ENCODE measurements at places on chromosomes 1 and 21.

- peaks cover 34% of the 10 kb centered on the region for H3K36me3 ChIP-seq
- no peaks in the 10 kb centered on the region for H3K27me3 ChIP-seq
- no peak for DNase-seq
- H3K27ac ChIP-seq, result peak overlapping the region; percentile 92
- H3K4me3 ChIP-seq, result peak overlapping the region; percentile 72
Observed at GRCh38 chr1:228088586-228089498, 6.3 kb downstream of the ARF1 start.

GRCh38 chr1:113246929-113247328 lies 143.4 kb upstream of the MAGI3 start:
- no peaks in the 10 kb centered on the region for H3K4me1 ChIP-seq
- H3K4me3 ChIP-seq, result no peak overlapping the region
- no peak for DNase-seq
- H3K27me3 ChIP-seq, result peaks cover 2% of the 10 kb centered on the region
- H3K36me3 ChIP-seq, result no peaks in the 10 kb centered on the region

- H3K27me3 ChIP-seq, result no peaks in the 10 kb centered on the region
- no peak overlapping the region for H3K27ac ChIP-seq
- H3K4me1 ChIP-seq, result no peaks in the 10 kb centered on the region
- no peaks in the 10 kb centered on the region for H3K36me3 ChIP-seq
- no peak overlapping the region for H3K4me3 ChIP-seq
Observed at GRCh38 chr1:179169616-179170467, 59.6 kb downstream of the ABL2 start.

- no peaks in the 10 kb centered on the region for H3K4me1 ChIP-seq
- peaks cover 3% of the 10 kb centered on the region for H3K36me3 ChIP-seq
- no peak for DNase-seq
- H3K4me3 ChIP-seq, result no peak overlapping the region
- H3K27ac ChIP-seq, result no peak overlapping the region
- H3K27me3 ChIP-seq, result peaks cover 10% of the 10 kb centered on the region
Observed at GRCh38 chr21:44571844-44572782, 1.4 kb upstream of the KRTAP10-4 start.

- DNase-seq, result no peak
- H3K27ac ChIP-seq, result no peak overlapping the region
- H3K36me3 ChIP-seq, result no peaks in the 10 kb centered on the region
- no peak overlapping the region for H3K4me3 ChIP-seq
- H3K27me3 ChIP-seq, result peaks cover 17% of the 10 kb centered on the region
Observed at GRCh38 chr1:204728045-204728444, 42.5 kb upstream of the LRRN2 start.

DNA sequence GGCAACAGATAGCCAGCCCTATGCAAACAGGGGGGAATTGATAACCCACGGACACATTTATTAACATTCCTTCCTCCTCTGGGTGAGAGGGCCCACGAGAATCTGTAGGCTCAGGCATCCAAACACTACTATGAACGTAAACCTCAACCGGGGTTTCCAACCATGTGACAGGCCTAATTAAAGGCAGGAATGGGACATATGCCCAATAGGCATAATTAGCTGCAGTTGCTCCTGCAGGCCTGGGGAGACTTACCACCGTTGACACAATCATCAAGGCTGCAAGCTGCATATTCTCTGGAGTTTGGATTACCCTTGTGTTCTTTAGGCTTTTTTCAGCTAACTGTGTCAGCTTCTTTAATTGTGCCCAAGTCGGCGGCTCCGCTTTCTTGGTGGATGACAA lies 22.2 kb upstream of the GBP1 start:
- DNase-seq, result no peak
- peaks cover 21% of the 10 kb centered on the region for H3K4me1 ChIP-seq
- H3K4me3 ChIP-seq, result no peak overlapping the region
- no peaks in the 10 kb centered on the region for H3K36me3 ChIP-seq

DNA sequence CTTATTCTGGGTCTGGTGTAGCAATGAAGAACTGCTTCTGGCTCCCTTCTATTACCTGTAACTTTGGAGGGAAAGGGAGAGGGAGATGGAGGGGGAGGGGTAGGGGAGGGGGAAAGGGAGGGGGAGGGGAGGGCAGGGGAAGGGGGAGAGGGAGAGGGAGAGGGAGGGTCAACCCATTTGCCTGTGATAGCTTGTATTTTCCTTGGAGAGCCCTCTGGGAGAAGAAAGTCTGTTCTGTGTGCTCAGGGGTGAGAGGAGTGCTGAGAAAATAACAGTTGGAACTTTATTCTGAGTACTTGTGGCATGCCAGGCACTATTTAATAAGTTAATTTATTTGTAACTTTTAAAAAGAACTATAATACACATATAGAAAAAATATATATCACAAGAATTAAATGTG lies 70.7 kb upstream of the TSPAN2 start:
- peaks cover 4% of the 10 kb centered on the region for H3K4me1 ChIP-seq
- no peak for DNase-seq
- H3K36me3 ChIP-seq, result no peaks in the 10 kb centered on the region
- no peak overlapping the region for H3K4me3 ChIP-seq
- H3K27ac ChIP-seq, result no peak overlapping the region

- no peak overlapping the region for H3K4me3 ChIP-seq
- no peak for DNase-seq
- H3K27me3 ChIP-seq, result peaks cover 22% of the 10 kb centered on the region
- H3K4me1 ChIP-seq, result peaks cover 15% of the 10 kb centered on the region
- H3K36me3 ChIP-seq, result no peaks in the 10 kb centered on the region
Observed at GRCh38 chr1:36085686-36086526, 2.0 kb downstream of the TEKT2 start.

GRCh38 chr1:182304218-182304617 lies 87.4 kb downstream of the GLUL start:
- H3K4me3 ChIP-seq, result no peak overlapping the region
- no peak overlapping the region for H3K27ac ChIP-seq
- no peak for DNase-seq
- peaks cover 30% of the 10 kb centered on the region for H3K4me1 ChIP-seq
- H3K27me3 ChIP-seq, result no peaks in the 10 kb centered on the region

DNA sequence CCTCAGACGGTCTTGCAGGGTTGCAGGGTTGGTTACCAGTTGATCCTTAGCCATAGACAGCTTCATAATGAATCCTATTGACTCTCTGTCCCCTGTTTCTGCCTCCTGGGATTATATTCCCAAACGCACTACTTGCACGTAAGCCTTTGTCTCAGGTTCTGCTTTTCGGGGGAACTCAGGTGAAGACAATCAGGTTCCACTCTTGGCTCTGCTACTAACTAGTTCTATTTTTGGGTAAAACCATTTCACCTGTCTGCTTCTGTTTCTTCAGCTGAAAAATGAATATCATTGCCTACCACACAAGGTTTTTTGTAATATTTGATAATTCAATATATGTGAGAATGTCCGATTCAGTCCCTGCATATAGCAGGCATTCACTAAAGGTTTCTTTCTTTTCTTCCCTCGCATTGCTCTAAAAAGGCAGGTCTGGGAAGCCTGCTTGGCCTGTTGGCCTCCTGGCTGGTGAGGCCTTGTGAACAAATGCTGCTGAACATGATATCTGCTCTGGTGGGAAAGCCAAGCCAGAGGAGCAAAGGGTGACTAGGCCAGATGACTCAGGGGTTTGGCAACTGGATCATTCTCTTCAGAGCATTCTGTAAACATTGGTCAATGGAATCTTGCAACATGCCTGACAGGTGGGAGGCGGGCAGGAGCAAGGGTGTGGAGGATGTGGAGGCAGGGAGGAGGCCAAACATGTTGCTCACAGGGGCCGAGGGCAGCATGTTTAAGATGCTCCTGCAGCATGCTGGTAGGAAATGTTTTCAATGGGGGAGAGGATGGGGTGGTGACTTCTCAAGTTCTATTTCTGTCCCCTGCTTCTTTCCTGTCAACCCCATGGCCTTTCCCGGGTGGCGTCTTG lies 23.8 kb downstream of the IER5 start:
- DNase-seq, result no peak
- no peak overlapping the region for H3K4me3 ChIP-seq
- H3K36me3 ChIP-seq, result no peaks in the 10 kb centered on the region
- H3K4me1 ChIP-seq, result peaks cover 9% of the 10 kb centered on the region

- peaks cover 26% of the 10 kb centered on the region for H3K4me1 ChIP-seq
- H3K27ac ChIP-seq, result no peak overlapping the region
- H3K4me3 ChIP-seq, result peak overlapping the region; percentile 93
Observed at GRCh38 chr1:235648954-235649367, 623 bp downstream of the GNG4 start.

- peak within 1 kb of the TSS; percentile 94 for H3K4me3 ChIP-seq
- peaks cover 5% of the 10 kb centered on the region for H3K4me1 ChIP-seq
- H3K27me3 ChIP-seq, result no peaks in the 10 kb centered on the region
- H3K36me3 ChIP-seq, result peaks cover 4% of the 10 kb centered on the region
- peak within 1 kb of the TSS; percentile 95 for H3K27ac ChIP-seq
- peak; percentile 83 for DNase-seq
Observed at GRCh38 chr1:109687641-109688499, at the start of gene GSTM1. TSS of gene GSTM1 (plus strand) at chr1:109687817. CDS start at chr1:109687874, 57 bp downstream.

GRCh38 chr1:55078470-55078869 lies 39.1 kb downstream of the PCSK9 start:
- H3K4me1 ChIP-seq, result peaks cover 9% of the 10 kb centered on the region
- H3K4me3 ChIP-seq, result no peak overlapping the region
- DNase-seq, result no peak
- peaks cover 3% of the 10 kb centered on the region for H3K36me3 ChIP-seq
- H3K27ac ChIP-seq, result no peak overlapping the region

DNA sequence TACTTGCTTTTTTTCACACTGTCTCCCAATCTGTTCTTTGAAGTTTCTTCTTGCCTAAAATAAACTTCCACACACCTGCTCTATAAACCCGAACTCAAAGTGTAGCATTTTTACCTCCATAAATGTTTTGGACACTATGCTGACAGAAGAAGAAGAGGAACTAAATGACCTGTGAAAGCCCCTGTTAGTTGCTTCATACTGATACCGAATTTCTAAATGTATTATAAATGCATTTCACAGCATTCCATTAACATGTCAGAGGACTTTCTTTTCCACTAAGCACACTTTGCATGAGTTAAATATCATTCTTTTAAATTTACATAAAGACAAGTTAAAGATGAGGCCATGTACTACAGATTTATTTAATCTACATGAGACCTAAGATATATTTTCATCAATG lies 281.0 kb downstream of the SMYD3 start:
- no peaks in the 10 kb centered on the region for H3K4me1 ChIP-seq
- H3K4me3 ChIP-seq, result no peak overlapping the region
- H3K36me3 ChIP-seq, result no peaks in the 10 kb centered on the region

DNA sequence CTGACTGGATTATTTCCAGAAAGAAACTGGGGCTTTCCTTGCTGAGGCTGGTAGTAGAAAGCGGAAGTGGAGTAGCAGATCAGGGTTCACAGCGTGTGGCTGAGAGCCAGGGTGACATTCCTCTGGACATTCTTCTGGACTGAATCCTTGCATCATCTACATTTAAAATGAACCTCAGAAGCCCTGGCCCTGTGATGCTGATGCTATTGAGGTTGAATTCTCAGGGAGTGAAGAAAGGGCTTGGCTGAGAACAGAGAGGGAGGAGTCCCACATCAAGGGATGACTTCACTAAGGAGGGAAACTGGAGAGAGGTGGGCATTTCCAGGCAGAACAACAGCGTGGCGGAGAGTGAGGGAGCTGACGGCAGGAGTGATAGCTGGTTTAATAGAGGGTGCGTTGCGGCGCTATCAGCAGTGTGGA lies 102.3 kb upstream of the LMO4 start:
- no peak overlapping the region for H3K27ac ChIP-seq
- no peaks in the 10 kb centered on the region for H3K27me3 ChIP-seq
- H3K4me1 ChIP-seq, result peaks cover 7% of the 10 kb centered on the region
- DNase-seq, result no peak
- H3K36me3 ChIP-seq, result no peaks in the 10 kb centered on the region
- no peak overlapping the region for H3K4me3 ChIP-seq

- peak overlapping the region; percentile 96 for H3K27ac ChIP-seq
- peaks cover 20% of the 10 kb centered on the region for H3K4me1 ChIP-seq
- no peak for DNase-seq
- H3K36me3 ChIP-seq, result peaks cover 7% of the 10 kb centered on the region
- H3K4me3 ChIP-seq, result peak overlapping the region; percentile 93
Observed at GRCh38 chr1:184953600-184954219, 20.6 kb downstream of the NIBAN1 start.

- H3K4me3 ChIP-seq, result no peak overlapping the region
- H3K36me3 ChIP-seq, result no peaks in the 10 kb centered on the region
- no peak for DNase-seq
- H3K27me3 ChIP-seq, result no peaks in the 10 kb centered on the region
- no peaks in the 10 kb centered on the region for H3K4me1 ChIP-seq
Observed at GRCh38 chr1:94648225-94649007, 106.9 kb upstream of the F3 start.

GRCh38 chr1:9105336-9105867 lies 23.5 kb downstream of the GPR157 start:
- H3K4me1 ChIP-seq, result no peaks in the 10 kb centered on the region
- H3K27ac ChIP-seq, result no peak overlapping the region
- DNase-seq, result no peak
- no peaks in the 10 kb centered on the region for H3K36me3 ChIP-seq

GRCh38 chr21:26748066-26748465 lies 97.1 kb downstream of the ADAMTS1 start:
- H3K27me3 ChIP-seq, result no peaks in the 10 kb centered on the region
- no peak overlapping the region for H3K4me3 ChIP-seq
- no peaks in the 10 kb centered on the region for H3K4me1 ChIP-seq
- H3K27ac ChIP-seq, result no peak overlapping the region

DNA sequence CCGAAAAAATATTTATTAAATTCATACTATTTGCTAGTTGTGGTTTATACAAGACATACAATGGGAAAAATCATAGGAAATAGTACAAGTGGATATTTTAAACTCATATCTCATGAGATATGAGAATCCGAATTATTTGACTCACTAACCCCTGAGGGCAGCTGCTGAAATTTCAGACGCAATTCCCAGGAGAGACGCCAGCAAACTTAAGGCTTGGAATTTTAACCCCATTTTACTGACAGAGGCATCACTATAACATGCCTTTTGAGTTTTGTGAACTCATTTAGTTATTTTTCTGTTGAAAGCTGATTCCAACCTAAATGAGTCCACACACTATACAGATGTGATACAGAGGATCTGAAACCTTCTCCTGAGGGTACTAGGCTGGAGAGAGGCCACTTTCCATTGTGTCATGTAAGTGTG lies 5.9 kb upstream of the MROH9 start:
- H3K36me3 ChIP-seq, result no peaks in the 10 kb centered on the region
- H3K4me1 ChIP-seq, result peaks cover 5% of the 10 kb centered on the region
- H3K27me3 ChIP-seq, result peaks cover 9% of the 10 kb centered on the region
- no peak overlapping the region for H3K4me3 ChIP-seq
- H3K27ac ChIP-seq, result no peak overlapping the region

DNA sequence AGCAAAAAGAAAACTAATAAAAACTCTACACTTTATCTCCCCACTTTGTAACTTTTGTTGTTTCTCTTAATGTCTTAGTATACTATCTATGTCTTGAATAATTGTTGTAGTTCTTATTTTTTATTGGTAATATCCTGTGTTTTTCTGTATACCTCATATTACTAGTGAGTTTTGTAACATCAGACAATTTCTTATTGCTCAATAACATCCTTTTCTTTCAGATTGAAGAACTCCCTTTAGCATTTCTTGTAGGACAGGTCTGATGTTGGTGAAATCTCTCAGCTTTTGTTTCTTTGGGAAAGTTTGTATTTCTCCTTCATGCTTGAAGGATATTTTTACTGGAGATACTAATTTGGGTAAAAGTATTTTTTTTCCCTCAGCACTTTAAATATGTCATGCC lies 79.8 kb upstream of the LRRC8B start:
- H3K27ac ChIP-seq, result no peak overlapping the region
- H3K4me3 ChIP-seq, result no peak overlapping the region
- H3K36me3 ChIP-seq, result peaks cover 6% of the 10 kb centered on the region
- DNase-seq, result no peak
- peaks cover 41% of the 10 kb centered on the region for H3K27me3 ChIP-seq
